ENCODE measurements at places on chromosomes 6 and 20.

- no peak for DNase-seq
Observed at GRCh38 chr6:22284666-22285065, 12.2 kb downstream of the PRL start.

DNA sequence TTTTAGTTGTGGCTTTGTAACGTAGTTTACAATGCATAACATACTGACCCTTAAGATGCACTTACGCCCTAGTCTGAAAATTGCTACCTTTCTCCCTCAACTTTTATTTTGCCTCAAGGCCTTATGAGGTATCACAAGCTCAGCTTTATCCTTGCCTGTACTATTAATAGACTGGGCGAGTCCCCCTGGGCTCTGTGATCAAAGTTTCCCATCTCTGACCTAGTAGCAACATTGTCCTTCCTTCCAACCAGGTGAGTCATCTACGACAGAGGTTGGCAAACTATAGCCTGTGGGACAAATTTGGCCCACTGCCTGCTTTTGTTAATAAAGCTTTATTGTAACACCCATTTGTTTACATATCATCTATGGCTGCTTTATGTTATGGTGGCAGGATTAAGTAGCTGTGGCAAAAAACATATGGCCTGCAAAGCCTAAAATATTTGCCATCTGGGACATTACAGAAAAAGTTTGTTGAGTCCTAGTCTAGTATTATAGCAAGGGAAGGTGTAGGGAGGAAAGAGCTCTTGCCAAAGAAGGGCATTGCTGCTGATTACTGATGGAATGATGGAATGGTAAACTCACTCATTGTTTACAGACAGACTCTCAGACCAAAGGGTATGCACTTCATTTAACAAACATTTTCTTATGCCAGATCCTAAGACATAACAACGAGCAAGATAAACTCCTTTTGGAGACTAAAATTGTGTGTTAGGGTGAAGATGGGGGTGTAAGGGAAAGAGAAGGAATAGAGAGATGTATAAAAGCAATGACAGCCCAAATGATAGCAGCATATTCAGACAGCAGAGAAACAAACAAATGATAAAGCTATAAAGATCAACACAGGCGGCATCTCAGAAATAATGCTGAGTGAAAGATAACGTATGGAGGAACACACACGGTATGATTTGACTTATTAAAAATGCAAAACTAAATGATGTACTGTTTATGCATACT is 74.2 kb downstream of the SLC22A23 start:
- no peak for DNase-seq

DNA sequence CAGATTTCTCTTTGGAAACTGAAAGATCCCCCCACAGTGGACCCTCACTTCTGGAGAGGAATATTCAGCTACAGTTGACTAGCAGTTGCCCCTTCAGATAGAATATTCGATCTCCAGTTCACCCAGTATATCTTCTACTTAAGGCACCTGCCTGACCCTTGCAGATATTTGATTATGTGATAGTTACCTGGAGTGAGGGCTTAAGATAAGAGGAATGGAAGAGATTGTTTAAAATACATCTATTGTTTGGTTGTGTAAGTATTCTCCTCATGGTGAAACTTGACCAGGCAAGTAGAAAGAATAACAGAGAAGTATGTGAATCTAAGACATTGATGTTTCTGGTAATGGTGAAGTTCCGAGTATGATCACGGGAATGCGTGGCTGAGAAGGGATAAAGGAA is 1.6 kb upstream of the ZCCHC3 start:
- no peak for DNase-seq

GRCh38 chr6:81023007-81023582 is 729.4 kb downstream of the TENT5A start:
- DNase-seq = no peak

- no peak for DNase-seq
Observed at GRCh38 chr6:71035871-71036270, 79.0 kb upstream of the B3GAT2 start.

DNA sequence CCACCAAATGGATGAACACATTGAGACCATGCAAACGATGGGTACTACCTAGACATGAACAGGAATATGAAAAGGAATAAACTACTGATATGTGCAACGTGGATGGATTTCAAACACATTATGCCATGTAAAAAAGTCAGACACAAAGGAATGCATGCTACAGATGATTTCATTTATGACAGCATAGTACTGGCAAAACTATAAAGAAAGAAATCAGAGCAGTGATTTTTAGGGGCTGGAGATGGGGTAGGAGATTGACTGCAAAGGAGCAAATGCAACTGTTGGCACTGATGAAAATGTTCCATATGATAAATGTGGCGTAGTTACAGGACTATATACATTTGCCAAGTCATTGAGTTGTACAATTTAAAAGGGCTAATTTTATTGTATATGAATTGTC is 13.4 kb upstream of the COL12A1 start:
- DNase-seq = no peak

GRCh38 chr6:48078120-48078519 is 32.9 kb downstream of the PTCHD4 start:
- no peak for DNase-seq

- DNase-seq = no peak
Observed at GRCh38 chr6:116667623-116668022, 943 bp downstream of the ZUP1 start.

- peak; percentile 97 for DNase-seq
Observed at GRCh38 chr6:49550492-49551077, at the start of gene C6orf141. C6orf141 (plus strand) TSS chr6:49550668; CDS start chr6:49550793, 125 bp downstream.

DNA sequence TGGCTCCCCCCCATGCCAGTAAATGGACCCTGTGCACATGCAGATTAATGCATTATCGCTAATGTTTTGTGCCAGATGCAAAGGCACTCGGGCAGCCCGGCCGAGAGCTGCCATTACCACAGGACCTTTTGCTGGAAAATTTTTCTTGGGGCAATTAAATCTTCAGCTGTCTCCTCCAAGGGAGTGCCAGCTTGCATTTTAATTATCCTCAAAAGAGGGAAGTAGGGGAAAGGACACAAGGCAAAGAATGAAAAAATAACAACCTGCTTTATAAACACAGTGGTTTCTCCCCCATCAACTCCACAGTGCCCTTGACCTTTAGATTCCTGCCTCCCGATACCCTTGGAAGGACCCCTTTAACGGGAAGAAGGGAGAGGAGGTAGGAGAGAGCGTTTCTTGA is 48.2 kb downstream of the PDYN start:
- no peak for DNase-seq

DNA sequence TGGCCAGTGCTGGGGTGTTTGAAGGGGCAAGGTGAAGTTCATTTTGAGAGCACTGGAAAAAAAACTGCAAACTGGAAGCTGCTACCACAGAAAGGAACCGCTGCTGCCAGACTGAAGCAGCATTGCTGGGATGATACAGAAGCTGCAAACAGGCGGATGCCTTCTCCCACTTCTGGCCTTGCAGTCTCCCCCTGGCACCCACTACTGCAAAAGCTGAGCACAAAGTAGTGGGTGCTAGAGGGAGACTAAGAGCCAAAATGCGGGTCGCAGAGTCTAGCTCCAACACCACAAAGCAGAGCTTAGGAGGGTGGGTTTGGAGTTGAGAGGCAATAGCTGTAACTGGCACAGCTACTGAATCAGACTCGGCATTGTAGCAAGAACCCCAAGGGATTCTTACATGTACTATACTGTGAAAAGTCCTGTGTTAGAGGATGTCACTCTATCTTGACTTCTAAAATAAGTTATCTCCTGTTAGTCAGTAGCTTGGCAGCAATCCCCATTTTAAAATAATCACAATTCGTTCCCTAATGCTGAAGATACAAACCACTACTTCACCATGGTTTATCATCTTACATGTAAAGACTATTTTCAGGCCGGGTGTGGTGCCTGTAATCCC is 44.0 kb upstream of the COL21A1 start:
- no peak for DNase-seq

DNA sequence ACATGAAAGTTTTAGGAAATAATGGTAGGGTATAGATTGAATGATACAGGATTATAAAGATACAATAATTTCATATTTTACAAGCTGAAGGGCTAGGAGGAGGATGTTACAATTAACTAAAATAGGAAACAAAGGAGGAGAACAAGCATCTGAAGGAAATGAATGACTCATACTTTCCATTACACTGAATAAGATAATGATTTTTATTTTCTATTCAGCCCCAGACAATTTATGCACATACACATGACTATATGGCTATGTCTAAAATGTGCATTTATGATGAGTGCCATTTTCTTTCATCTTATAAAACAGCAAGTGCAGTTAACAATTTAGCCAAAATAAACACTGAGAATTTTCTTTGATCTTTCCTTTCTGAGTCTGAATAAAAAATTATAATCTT is 994.6 kb upstream of the ADGRB3 start:
- DNase-seq = no peak

DNA sequence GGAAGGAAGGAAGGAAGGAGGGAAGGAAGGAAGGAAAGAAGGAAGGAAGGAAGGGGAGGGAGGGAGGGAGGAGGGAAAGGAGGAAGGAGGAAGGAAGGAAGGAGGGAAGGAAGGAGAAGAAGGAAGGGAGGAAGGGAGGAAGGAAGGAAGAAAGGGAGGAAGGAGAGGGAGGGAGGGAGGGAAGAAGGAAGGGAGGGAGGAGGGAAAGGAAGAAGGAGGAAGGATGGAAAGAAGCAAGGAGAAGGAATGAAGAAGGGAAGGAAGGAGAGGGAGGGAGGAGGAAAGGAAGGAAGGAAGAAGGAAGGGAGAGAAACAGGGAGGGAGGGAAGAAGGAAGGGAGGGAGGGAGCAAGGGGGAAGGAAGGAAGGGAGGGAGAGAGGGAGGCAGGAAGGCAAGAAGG is 204.9 kb downstream of the PHACTR1 start:
- no peak for DNase-seq

DNA sequence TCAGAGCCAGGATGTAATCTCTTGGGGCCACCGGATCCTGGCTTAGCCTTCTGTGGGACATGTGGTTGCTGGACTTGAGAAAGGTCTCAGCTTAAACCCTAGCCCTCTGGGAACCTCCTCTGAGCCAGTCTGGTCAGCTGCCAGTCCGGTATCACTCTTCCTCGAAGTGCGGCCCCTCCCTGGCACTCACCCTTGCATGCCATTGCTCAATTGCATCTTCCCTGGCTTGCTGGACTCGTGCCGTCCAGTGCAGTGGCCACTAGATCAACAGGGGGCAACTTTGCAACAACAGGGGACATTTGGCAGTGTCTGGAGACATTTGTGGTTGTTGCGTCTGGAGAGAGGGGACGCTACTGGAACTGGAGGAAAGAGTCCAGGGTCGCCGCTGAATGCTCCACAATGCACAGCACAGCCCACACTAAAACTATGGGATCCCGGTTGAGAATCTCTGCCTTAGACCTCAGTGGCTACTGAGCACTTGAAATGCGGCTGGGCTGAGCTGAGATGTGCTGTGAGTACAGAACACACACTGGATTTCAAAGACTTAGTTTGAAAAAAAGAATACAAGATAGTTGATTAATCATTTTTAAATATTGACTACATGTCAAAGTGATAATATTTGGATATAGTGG is 152.1 kb downstream of the TFAP2C start:
- DNase-seq = no peak

- DNase-seq = no peak
Observed at GRCh38 chr6:135108692-135109091, 54.1 kb upstream of the HBS1L start.

DNA sequence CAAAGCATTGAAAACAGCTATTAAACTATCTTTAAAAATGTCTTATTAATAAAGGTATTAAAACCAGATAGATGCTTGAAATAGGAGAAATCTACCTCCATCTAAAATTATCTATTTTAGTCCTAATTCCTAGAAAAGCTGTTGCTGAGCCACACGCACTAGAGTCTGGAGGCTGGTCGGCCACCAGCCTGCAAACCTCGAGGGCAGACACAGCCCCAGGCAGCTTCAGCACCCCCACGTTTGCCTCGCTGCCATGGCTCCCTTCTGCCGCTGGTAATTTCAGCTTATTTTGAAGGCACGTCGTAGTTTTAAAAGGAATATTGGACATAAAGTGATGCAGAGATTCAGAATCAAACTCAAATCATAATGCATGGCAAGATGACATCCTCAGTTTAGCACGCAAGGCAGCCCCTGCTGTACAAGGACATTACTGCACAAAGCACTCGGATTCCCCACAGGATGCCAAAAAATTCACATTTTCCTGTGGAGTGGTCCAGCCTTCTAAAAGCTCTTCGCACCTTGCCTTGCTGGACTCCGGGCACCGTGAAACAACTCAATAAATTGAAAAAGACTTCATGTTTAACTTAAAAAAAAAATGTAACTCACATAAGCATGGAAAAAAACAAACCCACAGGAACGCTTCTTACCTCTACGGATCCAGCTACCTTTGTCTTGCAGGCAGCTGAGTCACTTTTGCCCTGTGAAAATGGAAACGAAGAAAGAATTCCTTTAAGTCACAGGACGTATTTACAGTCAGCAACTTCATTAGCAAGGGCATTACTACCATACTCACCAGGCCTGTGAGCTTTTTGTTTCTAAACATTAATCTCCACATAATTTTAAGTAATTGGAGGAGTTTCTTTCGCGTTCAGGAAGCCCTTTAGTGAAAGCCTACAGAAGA is 143.4 kb upstream of the RPS6KA2 start:
- DNase-seq = no peak

DNA sequence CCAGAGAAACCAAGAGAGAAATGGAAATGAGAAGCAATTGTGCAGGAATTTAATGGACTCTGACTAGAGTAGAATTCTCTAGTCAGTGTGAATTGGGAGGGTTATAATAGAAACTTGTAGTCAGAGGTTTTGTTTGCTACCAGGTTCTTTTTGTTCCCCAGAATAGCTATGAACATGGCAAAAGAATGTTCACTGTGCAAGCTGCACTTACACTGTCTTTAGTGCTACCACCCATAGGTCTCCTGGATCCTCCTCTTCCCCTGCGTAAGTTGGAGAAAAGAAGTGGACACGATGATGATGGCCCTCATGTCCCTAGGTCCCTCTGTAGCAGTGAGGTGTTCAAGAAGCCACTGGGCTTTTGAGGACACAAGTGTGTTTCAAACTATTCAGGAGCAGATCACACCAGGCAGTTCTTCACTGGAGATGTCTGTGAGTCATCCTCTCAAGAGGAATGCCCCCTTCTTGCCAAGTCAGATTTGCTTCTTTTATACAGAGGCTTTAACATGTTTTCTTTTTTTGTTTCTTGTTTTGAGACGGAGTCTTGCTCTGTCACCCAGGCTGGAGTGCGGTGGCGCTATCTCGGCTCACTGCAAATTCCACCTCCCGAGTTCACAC is 47.6 kb upstream of the SMIM8 start:
- DNase-seq = no peak

DNA sequence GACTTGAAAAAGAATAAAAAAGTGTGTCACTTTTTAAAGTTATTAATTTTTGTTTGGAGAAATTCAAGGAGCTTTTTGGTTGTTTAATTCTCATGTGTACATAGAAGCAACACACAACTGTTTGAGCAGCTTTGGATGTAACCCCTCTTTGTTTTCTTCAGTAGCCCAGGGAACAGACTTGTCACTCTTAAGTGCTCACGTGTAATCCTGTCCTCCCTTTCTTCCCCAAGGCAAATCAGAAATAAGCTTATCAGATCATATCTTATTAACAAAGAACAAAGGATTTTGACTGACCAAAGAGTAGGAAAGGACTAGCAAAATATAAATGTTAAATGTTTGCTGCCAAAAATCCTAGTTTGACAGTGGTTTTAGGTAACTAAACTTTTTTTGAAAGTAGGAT is 7.3 kb upstream of the FLRT3 start:
- no peak for DNase-seq

Measured in ELF-1 (cell line).